ENCODE measurements at places on chromosomes 5 and 9. TPM values are rescaled to one million over a fixed set of nuclear protein-coding genes. Genes with fewer than 3 reads are reported as not detected.

Gene GPR21
- total RNA-seq = 2.0 TPM

Gene FCN2
- not detected for total RNA-seq

Gene KCNMB1
- not detected for total RNA-seq

Gene CCL21
- total RNA-seq = not detected

Gene SLC6A19
- 0.29 TPM for total RNA-seq

Gene CD72
- 0.95 TPM for total RNA-seq

Gene TMC1
- not detected for total RNA-seq

Gene PRRX2
- not detected for total RNA-seq

Gene MCTP1
- 3.2 TPM for total RNA-seq

GRCh38 chr9:91275655-91276054, 86.1 kb downstream of the AUH start:
- H3K27me3 ChIP-seq = no peaks in the 10 kb centered on the region
- no peak overlapping the region for H3K27ac ChIP-seq
- H3K4me1 ChIP-seq = no peaks in the 10 kb centered on the region
- H3K4me3 ChIP-seq = no peak overlapping the region
- no peak for DNase-seq

GRCh38 chr5:6937677-6938076, 224.4 kb downstream of the TENT4A start:
- H3K27ac ChIP-seq = no peak overlapping the region
- no peaks in the 10 kb centered on the region for H3K36me3 ChIP-seq
- no peak overlapping the region for H3K4me3 ChIP-seq
- no peaks in the 10 kb centered on the region for H3K27me3 ChIP-seq

- H3K27ac ChIP-seq = no peak overlapping the region
- H3K4me3 ChIP-seq = no peak overlapping the region
- DNase-seq = no peak
- H3K36me3 ChIP-seq = no peaks in the 10 kb centered on the region
- H3K4me1 ChIP-seq = no peaks in the 10 kb centered on the region
- no peaks in the 10 kb centered on the region for H3K27me3 ChIP-seq
Measured at GRCh38 chr5:6581559-6582426, 51.1 kb downstream of the NSUN2 start.

DNA sequence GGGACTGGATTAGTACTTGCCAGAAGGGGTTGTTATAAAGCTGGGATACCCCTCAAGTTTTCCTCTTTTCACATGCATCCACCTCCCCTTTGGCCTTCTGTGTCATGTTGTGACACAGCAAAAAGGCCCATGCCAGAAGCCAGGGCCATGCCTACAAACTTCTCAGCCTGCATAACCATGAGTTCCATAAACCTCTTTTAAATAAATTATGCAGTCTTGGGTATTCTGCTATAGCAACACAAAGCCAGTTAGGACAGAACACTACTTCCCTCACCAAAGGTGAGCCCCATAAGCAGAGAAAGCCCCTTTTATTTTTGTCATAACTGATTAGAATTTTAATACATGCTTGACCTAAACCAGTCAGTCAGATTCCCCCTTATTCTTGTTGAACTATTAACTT, 801.3 kb downstream of the DNAH5 start:
- no peak overlapping the region for H3K27ac ChIP-seq
- no peaks in the 10 kb centered on the region for H3K4me1 ChIP-seq
- no peaks in the 10 kb centered on the region for H3K27me3 ChIP-seq
- DNase-seq = no peak
- no peak overlapping the region for H3K4me3 ChIP-seq

DNA sequence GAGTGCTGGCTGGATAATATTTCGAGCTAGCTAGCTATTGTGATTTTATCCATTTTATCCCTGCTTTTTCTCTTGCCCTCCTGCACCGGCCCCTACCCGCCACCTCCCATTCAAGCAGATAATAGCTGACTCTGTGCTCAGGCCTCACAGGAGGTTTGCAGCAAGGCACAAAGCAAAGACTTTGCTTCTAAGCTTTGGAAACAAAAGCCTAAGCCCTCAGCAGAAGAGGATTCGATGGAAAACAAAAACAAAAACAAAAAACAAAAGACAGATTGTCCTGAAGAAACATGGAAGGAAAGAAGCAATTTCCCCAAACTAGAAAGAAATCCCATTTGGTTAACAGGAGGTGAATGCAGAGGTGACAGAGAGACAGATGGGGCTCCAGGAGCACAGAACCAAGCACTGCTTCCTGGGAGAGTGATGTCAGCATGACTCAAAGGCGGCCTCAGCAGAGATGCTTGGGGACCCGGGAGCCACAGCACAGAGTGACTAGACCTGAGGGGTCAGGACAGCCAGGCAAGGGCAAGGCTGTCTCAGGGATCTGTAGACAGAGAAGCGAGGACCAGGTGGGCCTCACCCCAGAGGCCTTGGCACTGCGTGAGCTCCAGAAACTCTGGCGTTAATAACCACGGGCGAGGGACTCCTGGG, 28.4 kb downstream of the MTX3 start:
- no peak overlapping the region for H3K4me3 ChIP-seq
- H3K36me3 ChIP-seq = no peaks in the 10 kb centered on the region
- H3K4me1 ChIP-seq = no peaks in the 10 kb centered on the region
- no peaks in the 10 kb centered on the region for H3K27me3 ChIP-seq

GRCh38 chr9:100354121-100354800, 1.5 kb upstream of the TEX10 start:
- H3K27me3 ChIP-seq = no peaks in the 10 kb centered on the region
- no peak overlapping the region for H3K4me3 ChIP-seq
- no peak for DNase-seq
- H3K4me1 ChIP-seq = peaks cover 7% of the 10 kb centered on the region
- H3K36me3 ChIP-seq = 0 out of 2 replicates have a peak, but pooled peaks cover 1% of the 10 kb centered on the region

DNA sequence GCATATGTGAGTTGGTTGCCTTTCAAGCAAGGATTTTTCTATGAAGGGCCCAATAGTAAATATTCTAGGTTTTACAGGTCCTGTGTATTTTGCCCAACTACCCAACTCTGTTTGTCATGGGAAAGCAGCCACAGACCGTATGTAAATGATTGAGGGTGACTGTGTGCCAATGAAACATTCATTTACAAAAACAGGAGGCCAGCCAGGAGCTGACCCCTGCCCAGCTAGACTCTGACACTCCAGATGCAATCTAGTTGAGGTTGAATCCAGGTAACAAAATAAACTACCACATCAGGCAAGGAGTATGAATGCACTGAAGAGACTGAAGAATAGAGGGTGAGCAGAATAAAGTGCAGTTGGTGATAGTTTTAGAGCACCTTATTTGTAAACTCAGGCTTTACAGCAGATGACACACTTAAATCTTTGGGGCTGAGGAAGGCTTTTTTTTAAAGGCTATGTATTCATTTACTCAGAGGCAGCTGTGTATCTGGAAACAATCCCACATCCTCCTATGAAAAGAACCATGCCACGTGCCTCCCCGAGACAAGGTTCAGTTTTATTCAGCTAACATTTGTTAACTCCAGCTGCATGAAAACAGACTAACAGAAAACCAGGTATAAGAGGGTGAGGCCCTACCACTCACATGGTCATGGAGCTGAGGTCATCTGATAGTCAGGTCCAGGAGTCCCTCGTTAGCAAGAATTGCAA, 60.7 kb downstream of the SLC1A1 start:
- H3K4me1 ChIP-seq = peaks cover 5% of the 10 kb centered on the region
- H3K27ac ChIP-seq = no peak overlapping the region
- no peak overlapping the region for H3K4me3 ChIP-seq
- no peaks in the 10 kb centered on the region for H3K27me3 ChIP-seq
- H3K36me3 ChIP-seq = no peaks in the 10 kb centered on the region

- peak overlapping the region; percentile 51 for H3K27ac ChIP-seq
- H3K4me1 ChIP-seq = peaks cover 5% of the 10 kb centered on the region
- H3K36me3 ChIP-seq = no peaks in the 10 kb centered on the region
- DNase-seq = no peak
- no peaks in the 10 kb centered on the region for H3K27me3 ChIP-seq
Measured at GRCh38 chr9:3746296-3747275, 220.8 kb upstream of the RFX3 start.

DNA sequence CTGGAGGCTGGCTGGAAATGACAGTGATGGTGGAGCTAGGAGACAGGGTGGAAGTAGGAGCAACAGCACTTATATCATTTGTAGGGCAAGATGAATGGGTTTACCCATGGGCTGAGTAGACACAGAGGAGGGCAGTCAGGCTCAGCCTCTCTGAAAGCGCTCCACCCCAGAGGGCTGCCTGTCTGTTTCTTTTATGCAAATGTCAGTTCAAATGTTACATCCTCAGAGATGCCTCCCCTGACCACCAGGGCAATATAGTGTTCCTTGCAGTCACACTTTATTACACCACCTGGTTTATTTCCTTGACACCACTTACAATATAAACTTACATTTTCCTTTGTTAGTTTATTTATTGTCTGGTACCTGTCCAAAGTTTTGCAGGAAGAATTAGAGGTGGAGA, 159.5 kb upstream of the IL12B start:
- no peak for DNase-seq
- no peaks in the 10 kb centered on the region for H3K4me1 ChIP-seq
- no peaks in the 10 kb centered on the region for H3K36me3 ChIP-seq
- no peaks in the 10 kb centered on the region for H3K27me3 ChIP-seq
- H3K27ac ChIP-seq = no peak overlapping the region
- H3K4me3 ChIP-seq = no peak overlapping the region

- no peaks in the 10 kb centered on the region for H3K27me3 ChIP-seq
- no peak overlapping the region for H3K27ac ChIP-seq
- no peak for DNase-seq
- 0 out of 2 replicates have a peak, but pooled peaks cover 4% of the 10 kb centered on the region for H3K4me1 ChIP-seq
- no peaks in the 10 kb centered on the region for H3K36me3 ChIP-seq
- no peak overlapping the region for H3K4me3 ChIP-seq
Measured at GRCh38 chr5:88761269-88761850, 121.6 kb downstream of the MEF2C start.

GRCh38 chr9:131731644-131732043, 8.2 kb downstream of the RAPGEF1 start:
- H3K36me3 ChIP-seq = no peaks in the 10 kb centered on the region
- peak overlapping the region; percentile 37 for H3K27ac ChIP-seq
- peaks cover 57% of the 10 kb centered on the region for H3K4me1 ChIP-seq
- DNase-seq = no peak

DNA sequence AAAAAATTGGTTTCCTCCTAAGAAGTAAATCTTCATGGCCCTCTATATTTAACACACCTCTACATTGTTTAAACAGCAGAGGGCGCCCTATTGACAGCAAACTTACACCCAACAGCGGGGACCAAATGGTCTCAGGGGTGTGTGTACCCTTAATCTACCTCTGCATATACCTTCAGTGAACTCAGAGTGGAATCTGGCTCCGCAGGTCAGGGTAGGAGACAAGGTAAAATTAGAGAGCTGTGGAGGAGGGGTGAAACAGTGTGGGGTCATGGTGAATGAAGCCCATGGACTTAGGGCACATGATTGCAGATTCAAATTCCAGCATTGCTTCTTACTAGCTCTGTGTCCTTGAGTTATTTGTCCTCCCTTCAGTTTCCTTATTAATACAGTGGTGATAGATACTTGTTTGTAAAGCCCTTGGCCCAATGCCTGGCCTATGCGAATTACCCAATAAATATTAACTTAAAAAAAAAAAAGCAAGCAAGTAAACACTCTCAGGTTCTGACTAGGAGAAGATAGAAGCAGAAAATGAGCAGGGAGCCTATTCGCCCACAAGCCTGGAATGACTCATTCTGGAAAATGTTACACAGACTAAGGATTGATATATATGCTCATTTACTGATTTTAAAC, 122.9 kb downstream of the CAVIN4 start:
- H3K36me3 ChIP-seq = no peaks in the 10 kb centered on the region
- no peak overlapping the region for H3K27ac ChIP-seq
- DNase-seq = peak; percentile 43
- no peak overlapping the region for H3K4me3 ChIP-seq
- H3K4me1 ChIP-seq = no peaks in the 10 kb centered on the region
- no peaks in the 10 kb centered on the region for H3K27me3 ChIP-seq

GRCh38 chr5:111998871-111999270, 241.9 kb upstream of the NREP start:
- H3K27ac ChIP-seq = no peak overlapping the region
- H3K4me3 ChIP-seq = no peak overlapping the region
- DNase-seq = no peak
- H3K4me1 ChIP-seq = no peaks in the 10 kb centered on the region
- H3K27me3 ChIP-seq = no peaks in the 10 kb centered on the region
